NCI-H345 (cell line): ENCODE measurements at places on chromosomes 5 and 9.

GRCh38 chr5:122816756-122817155 is 28.7 kb upstream of the SNX24 start:
- no peak for DNase-seq

DNA sequence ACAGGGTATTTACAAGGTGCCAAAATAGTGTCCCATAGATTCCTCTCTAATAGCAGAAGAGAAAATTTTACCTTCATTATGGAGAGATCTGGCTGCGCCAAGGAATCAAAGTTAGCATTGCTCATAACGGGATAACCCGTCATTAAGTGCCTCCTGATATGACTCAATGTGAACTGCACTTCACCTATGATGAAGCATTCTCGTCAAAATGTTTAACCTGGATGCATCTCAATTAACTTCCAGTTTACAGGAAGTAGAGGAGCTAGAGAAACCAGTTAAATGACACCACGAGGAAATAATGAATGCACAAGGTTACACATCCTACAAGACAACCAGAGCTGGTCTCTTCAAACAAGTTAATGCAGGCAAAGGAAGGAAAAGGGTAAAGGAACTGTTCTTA is 17.2 kb downstream of the FBXW11 start:
- no peak for DNase-seq

DNA sequence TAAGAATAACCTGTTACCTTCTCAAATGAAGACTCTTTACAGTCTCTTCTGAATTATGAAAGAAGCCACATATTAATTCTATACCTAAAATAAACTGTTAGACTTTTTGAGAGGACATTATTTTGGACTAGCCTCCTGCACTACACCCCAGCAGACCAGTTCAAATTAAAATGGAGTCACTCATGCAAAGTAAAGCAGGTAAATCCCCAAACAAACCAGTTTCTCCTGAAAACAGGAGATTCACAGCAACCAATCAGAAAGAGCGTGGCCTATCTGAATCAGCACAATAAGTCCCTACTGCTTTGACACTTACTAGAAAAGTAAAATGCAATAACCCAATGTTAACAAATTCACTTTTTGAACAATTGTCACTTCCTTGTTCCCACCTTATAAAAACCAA is 58.8 kb downstream of the PTBP3 start:
- no peak for DNase-seq

DNA sequence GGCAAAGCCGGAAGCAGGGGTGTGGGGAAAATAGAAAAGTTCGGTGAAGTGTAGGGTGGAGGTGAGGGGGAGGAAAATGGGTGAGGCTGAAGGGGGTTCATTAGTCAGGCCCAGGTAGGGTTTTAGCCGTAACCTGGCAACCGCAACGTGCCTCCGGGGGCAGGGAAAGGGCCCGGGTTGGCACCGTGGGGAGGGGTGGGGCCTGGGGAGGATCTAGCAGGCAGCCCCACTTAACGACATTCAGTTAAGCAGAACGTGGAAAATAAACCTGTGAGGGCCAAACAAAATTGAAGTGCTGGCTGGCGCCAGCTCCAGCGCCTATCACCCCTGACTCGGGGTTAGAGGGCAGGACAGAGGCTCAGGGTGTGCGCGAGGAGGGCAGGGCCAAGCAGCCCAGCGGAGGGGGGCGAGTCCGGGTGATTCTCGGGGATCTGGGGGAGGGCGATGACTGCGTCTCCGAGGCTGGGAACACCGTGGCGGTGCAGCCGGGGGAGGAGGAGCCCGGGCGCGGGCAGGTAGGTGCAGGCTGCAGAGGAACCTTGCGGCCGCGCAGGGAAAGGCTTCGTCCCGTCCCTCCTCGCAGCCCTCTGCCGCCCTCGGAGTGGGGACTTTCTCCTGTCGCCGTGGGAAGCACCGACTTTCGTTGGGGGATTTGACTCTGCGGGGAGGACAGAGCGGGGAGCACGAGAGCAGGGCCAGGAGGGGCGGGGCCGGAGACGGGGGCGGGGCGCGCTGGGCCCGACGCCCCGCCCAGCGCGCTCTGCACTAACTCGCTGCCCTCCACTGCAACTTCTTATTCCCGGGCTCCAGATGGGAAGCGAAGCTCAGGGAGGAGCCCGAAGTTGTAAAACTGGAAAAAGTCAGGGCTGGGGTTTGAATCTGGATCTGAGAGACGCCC is 5.1 kb downstream of the RGS14 start:
- DNase-seq = peak; percentile 79

GRCh38 chr9:34380034-34380510 is 3.4 kb upstream of the MYORG start:
- DNase-seq = peak; percentile 25

DNA sequence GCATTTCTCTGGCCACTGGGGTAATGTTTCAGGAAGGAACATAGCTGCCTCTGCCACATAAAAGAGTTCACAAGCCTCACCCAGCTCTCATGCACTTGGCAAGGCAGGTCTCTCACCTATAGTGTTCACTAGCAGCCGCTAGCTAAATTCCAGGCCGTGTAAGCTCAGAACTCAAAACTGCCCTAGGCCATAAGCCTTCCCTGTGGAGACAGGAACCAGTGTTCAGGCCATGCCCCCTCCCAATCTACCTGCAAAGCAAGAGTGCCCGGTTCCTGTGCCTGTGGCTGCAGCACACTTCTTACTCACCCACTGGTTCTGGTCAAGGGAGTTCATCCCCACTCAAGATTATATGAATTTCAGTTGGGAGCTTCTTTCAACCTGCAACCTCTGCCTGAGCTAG is 60.7 kb upstream of the ZNF169 start:
- DNase-seq = no peak

GRCh38 chr5:142694092-142694856 is 8.4 kb upstream of the FGF1 start:
- no peak for DNase-seq

DNA sequence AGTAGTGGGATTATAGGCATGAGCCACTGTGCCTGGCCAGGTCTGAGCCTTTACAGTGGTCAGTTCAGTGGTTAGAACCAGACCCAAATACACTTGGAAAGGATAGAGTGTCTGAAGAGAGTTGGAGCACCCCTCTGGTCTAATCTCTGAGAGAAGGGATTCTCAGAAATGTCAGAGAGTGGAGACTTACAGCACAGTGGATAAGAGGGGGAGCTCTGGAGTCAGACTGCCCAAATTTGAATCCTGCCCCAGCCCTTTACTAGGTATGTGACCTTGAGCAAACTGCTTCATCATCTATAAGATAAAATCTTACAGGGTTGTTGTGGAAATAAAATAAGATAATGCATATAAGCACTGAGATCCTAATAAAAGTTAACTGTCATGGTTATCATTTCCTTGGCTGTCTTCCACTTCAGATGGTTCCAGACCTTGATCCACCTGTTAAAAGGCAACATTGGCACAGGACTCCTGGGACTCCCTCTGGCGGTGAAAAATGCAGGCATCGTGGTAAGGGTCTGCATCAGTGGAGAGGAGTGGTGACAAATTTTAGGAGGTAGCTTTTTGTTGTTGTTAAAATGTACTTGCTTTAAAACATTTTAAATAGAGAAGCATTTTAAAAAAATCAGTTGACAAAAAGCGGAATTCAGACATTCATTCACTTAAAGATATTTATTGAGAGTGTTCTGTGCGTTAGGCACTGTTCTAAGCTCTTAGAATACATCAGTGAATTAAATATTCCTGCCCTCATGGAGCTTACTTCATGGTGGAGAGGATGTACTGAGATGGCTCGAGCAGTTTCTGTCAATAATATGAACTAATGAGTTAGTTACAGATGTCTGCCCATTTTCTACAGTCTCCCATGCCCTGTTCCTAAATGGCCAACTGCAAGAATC is 16.0 kb downstream of the SLC36A1 start:
- DNase-seq = no peak

- no peak for DNase-seq
These were observed 5.0 kb upstream of the IRX2 start for GRCh38 chr5:2756211-2757152.

DNA sequence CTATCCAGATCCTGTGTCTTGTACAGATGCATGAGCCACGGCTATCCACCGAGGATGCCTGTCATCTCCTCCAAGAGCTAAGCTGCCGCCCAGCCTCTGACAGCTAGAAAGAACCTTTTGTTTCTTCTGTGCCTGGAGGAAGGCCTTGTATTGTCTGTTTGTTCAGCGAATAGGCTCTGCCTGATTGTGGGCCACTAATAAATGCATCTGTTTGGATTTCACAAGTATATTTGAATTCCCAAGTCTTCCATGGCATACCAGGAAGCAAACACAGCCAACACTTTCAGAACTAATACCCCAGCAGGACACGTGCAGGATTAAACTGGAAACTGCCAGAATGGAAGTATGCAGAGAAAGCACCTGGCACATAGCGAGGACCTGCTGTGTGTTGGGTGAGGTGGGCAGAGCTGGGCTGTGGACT is 92.7 kb upstream of the NEURL1B start:
- peak; percentile 57 for DNase-seq

DNA sequence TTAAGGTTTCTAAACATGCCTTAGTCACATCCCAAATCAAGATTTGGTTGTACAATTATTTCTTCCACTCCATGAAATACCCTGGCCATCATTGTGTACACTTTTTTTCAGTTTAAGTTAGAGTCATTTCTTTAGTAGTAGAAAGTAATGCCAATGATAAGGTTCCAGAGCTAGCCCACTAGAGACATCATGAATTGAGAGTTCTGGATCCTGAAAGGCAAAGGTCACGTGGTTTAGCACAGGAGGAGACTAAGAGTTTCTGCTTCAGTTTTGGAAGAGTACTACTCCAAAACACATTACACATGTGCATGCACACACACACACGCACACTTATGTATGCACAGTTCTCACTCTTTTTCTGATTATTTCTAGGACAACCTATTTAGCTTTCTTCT is 4.8 kb upstream of the SREK1 start:
- DNase-seq = no peak

DNA sequence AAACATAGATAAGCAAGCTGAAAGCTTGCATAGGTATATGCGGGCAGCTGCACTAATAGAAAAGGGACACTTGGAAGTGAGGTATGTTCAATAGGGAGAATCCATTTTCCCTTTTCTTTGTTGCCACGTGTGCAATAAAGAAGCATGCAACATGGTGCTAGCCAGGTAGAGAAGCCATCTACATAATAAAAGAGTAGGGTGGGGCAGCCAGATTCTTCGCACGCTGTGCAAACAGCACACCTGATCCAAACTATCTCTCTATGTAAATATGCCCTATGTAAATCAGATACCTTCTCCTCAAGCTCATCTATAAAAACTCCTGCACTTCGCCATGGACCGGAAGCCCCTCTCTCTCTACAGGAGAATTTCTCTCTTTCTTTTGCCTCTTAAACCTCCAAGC is 91.9 kb upstream of the C9orf72 start:
- DNase-seq = peak; percentile 35

GRCh38 chr9:95302479-95302878 is 15.0 kb downstream of the FANCC start:
- DNase-seq = no peak

GRCh38 chr9:104838958-104839357 is 75.0 kb downstream of the NIPSNAP3B start:
- DNase-seq = no peak

- DNase-seq = no peak
These were observed 36.9 kb upstream of the PIP5K1B start for GRCh38 chr9:68668127-68668526.

GRCh38 chr5:179558932-179559283 is 8.6 kb downstream of the RUFY1 start:
- DNase-seq = peak; percentile 76

- DNase-seq = no peak
These were observed 127.2 kb downstream of the KDM4C start for GRCh38 chr9:6884990-6885389.

GRCh38 chr9:117392992-117393391 is 21.9 kb downstream of the ASTN2 start:
- DNase-seq = no peak

DNA sequence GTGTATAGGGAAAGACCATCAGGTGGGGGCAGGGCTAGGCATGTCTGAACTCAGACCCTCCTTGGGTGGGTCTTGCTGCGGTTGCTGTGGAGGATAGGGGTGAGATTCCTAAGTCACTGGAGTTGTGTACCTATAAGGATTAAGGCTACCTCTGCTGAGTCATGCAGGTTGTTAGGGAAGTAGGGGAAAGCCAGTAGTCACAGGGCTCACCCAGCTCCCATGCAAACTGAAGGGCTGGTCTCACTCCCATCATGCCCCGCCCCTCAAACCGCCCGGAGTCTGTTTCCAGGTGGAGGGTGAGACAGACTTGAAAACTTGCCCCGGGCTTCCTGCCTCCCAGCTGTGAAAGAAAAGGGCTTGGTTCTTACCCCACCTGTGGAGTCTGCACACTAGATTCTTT is 161.8 kb downstream of the CAVIN4 start:
- no peak for DNase-seq

GRCh38 chr5:170597109-170597751 is 93.4 kb downstream of the KCNIP1 start:
- DNase-seq = no peak

DNA sequence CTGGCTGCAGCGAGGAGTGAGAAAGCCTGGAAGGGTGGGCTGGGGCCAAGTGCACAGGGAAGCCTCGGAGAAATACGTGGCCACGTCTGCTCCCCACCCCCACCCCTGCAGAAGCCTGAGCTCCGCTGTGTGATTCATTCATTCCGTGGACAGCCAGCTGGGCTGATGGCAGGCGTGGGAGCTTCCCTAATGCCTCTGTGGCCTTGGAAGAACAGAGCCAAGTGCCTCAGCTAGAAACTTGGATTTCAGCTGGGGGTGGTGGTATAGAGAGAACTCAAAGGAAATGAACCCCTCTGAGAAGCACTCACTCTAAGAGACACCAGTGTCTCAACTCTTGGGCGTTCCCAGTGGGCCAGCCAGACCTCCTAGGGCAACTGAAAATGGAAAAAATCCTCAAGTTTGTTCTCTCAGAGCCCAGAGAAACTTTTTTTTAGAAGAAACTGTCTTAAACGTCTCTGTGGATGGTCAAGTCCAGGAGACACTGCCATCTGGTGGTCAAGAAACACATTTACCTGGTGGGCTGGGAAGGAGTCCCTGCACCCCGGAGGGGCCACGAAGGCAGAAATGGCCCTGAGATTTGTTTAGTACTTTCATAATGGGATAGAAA is 18.0 kb downstream of the ATOX1 start:
- DNase-seq = peak; percentile 35

GRCh38 chr5:168801567-168801966 is 222.4 kb upstream of the PANK3 start:
- no peak for DNase-seq

DNA sequence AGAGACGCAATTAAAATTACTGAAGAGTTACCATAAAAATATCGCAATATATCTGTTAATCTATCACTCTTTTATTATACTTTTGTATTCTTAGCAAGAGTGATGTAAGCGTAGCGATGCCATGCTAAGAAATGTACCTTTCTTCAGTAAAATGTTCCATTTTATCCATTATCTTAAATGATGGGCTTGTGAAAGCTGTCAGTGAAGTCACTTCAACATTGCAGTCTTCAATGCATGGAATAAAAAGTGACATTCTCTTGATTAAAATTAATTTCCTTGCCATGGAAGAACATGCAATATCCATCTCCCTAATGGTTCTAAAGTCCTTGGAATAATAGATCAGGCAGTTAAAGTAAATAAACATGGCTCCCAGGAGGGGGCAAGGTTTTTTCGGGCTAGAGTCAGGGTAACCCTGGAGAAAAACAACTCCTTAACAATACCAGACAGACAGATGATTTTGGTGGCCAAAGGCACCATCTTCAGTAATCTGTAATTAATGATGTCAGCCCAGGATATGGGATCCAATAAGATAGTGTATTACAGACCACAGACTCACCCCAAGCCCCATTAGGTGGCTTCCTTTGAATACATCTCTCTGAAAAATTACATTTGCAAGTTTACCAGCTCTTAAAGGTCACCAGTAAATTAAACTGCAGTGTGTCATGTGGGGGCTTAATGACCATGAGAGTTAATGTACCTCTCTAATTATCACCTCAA is 677.1 kb downstream of the DTWD2 start:
- no peak for DNase-seq
